ENCODE measurements at places on chromosomes 5 and 9.

- peak; percentile 47 for DNase-seq
Measured at GRCh38 chr9:128190516-128191405, 611 bp downstream of the CIZ1 start.

GRCh38 chr5:34833976-34834793 is 4.8 kb upstream of the TTC23L start:
- DNase-seq = no peak

- DNase-seq = peak; percentile 52
Measured at GRCh38 chr5:72956324-72957140, 691 bp downstream of the FCHO2 start.

DNA sequence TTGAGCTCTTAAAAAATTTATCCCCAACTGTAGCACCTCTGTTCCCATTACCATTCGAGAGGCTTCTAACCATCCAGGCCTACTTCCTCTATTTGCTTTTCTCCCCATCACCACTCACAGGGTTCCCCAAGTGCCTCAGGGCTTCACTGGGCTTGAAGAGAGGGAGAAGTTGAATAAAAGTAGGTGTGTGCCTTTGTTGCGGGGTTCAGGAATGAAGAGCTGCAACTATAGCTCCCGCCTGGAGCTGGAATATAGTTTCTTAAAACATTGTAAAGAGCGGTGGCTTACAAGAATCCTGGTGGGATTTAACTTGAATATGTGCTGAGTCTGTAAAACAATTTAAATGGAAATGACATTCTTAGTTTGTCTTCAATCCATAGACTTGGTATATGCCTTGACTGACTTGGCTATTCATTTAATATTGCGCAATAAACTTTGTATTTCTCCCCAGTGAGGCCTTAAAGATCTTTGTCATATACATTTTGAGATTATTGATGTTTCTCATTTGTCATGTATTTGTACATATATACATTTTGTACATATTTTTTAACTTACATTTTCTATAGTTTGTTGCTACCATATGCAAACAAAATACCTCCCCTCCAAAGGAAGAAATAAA is 7.2 kb downstream of the ENTREP1 start:
- DNase-seq = no peak

DNA sequence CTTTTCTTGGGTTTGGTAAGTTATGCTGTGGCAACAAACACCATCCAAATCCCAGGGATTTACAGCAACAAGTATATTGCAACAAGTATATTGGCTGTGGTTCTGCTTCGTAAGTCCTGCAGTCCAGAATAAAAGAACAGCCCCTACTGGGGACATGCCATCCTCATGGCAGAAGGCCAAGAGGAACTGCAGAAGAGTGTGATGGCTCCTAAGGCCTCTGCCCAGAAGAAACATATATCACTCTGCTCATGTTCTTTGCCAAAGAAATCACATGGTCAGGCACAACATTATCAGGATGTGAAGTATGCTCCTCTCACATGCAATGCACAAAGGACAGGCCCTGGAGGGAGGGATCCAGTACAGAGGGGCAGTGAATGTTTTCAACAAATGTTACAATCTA is 159.6 kb upstream of the TAS2R1 start:
- no peak for DNase-seq

DNA sequence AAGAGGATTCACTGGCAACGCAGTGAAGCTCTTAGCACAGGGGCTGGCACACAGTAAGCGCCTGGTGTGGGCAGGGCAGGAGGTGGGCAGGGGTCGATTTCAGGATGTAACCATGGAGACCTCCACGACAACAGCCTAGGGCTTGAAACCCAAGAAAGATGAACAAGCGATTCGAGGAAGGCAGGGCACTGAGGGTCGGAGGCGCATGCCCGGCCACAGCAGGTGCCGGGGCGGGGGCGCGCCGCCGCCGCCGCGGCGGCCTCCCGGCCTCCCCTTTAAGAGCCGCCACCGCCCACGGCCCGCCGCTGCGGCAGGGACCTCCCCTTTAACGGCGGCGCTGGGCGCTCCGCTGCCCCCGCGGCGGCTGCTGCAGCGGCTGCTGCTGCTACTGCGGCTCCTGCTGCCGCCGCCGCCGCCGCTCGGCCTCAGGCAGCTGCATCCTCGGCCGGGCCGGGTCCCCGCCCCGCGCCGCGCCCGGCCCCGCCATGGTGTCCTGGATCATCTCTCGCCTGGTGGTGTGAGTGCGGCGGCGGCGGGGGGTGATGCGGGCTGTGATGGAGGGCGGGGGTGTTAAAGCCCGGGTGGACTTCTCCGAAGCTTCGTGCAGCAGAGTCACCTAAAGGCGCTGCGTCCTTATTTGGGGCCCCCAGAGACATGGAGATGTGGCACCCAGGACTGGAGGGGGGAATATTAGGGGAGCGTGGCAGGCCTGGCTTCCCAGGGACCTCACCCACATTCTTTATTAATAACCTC is at the start of gene REEP2:
Gene REEP2 (plus strand): TSS at position 334 of the 753 bp plus-strand sequence. CDS start 152 bp downstream, at position 486.
- DNase-seq = peak; percentile 90

- DNase-seq = no peak
Measured at GRCh38 chr9:89712283-89712682, 107.5 kb downstream of the GADD45G start.

DNA sequence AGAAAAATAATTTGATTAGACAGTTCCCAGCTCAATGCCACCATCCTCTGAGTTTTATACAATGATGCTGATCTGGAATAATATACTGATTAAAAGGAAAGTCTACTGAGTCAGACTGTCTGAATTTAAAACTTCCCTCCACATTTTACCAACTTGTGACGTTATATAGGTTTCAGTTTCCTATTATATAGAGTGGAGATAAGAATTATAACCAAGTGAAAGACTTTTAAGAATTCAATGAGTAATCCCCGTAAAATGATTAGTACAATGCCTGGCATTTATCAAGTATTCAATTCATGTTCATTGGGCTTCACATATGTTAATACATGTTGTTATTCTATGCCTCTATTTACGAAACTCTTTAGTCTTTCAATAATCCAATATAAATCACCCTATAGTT is 166.0 kb downstream of the CDH9 start:
- no peak for DNase-seq

DNA sequence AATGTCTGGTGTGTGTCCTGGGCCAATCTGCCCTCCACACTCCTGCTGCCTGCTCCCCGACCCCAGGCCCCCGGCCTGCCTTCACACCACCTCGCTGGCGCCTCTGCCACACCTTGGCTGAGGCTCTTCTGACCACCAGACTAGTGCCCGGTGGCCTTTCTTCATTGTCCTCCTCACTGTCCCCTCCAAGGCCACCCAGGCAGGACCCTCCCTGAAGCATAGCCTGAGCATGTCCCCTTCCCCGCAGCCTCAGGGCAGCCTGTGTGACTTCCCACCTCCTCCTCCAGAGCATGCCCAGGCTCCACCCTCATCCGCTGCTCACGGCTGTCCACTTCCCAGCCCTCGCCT is 154.6 kb downstream of the OLFM1 start:
- no peak for DNase-seq

- no peak for DNase-seq
Measured at GRCh38 chr9:98404237-98404636, 148.8 kb upstream of the TBC1D2 start.

GRCh38 chr9:127183814-127184582 is 61.6 kb upstream of the ANGPTL2 start:
- peak; percentile 84 for DNase-seq

- no peak for DNase-seq
Measured at GRCh38 chr5:18142831-18143230, 508.6 kb downstream of the TAF11L14 start.

DNA sequence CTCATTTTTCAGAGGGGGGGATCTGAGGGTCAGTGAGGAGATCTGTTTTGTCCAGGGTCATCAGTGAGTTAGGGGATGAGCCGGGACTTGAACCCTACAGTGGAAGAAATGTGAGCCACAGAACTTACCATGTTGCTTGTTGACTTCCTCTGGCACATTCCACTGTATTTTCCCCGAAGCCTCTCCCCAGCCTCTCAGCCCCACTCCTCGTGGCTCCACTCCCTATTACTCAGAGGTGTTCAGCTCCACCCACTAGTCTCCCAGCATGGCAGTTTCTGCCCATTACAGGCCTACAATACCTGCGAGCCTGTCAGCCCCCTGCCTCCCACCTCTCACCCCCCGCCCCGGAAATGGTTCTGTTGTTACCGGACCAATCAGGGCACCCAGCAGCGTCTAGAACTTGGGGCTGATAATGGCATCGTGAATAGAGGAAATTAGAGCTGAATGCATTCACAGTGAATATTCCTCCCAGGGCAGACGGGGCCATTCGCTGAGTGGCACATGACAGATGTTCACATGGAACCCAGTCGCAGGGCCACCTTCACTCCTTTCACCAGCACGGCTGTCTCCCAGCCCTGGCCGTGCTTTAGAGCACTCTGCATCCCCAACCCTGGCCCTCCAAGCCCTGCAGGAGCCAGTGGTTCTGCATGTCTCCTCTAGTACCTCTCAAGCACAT is 81.6 kb downstream of the KCNIP1 start:
- no peak for DNase-seq

- no peak for DNase-seq
Measured at GRCh38 chr9:34139477-34140146, 13.1 kb upstream of the DCAF12 start.

DNA sequence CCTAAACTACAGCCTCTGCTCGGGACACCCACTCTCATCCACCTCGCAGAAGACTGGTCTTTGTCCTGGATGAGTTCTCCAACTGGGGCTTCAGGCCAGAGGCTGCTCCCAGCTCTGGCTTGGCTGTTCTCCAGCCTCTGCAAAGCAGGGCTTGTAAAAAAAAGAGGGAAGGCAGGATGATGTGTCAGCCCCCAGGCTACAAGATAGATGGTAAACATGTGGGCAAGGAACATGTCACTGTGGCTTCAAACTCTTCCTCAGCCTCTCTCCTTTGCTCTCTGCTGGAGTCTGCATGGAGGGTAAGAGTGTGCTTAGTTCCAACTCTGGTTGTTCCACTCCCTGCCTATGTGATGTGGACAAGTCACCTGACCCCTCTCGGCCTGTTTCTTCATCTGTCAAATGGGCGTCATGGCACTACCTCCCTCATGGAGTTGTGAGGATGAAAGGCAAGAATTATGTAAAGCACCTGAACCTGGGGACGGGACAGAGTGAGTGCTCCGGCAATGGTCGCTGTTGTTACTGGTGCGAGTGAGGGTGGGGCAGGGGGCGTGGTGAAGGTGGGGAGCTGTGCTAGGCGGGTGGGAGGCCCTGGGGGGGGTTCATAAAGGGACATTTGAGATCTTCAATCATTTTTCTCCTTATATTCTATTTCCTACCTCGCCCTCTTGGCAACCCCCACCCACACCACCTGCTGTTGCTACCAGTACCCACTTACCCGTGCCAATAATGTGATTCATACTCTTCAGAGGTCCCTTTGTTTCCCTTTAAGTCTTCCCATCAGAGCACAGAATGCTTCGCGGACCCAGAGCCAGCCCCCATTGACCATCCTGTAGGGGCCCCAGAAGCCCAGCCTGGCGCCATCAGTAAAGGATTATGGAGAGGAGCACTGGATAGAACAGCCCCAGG is 6.8 kb upstream of the ZNF79 start:
- no peak for DNase-seq

DNA sequence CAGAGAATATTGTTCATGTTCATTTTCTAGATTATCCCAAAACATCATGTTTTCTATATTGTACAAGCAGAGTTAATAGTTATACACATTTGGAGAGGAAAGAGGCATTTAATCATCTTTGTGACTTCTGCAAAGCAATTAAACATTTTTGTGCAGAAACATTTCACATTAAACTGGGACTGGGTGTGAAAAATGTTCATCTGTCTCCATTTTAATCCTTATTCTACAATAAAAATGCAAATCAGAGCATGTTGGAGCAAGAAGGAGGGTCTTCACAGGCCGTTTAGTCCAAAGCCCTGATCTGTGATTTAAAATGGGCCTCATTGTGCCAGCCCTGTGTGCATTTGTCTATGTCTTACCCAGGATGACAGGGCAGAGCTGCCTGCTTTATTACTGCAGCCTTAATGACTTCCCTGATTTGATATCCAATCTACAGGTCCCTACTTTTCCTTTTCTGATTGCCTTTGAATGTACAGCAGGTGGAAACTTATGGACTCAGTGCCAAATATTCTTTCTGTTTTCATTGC is 183.5 kb downstream of the CAVIN4 start:
- DNase-seq = no peak

DNA sequence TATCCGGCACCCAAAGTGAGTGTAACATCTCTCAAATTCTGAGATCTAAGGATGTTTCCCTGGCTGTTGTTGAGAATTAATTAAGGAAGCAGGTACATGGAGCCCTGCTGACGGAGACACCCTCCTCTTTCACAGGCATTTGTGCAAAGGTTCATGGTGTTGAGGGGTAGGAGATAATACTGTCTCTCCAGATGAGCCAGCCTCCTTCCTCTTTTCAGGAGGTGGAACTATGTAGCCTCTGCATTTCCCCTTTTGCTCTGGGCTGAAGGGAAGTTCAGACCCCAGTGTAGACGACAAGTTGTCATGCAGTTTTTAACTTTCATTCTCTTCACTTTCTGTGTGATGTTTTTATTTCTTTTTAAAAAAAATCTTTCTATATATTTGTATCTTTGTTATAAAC is 107.5 kb downstream of the GALNT10 start:
- DNase-seq = no peak

GRCh38 chr9:114936581-114936980 is 6.2 kb upstream of the TNFSF8 start:
- DNase-seq = no peak

DNA sequence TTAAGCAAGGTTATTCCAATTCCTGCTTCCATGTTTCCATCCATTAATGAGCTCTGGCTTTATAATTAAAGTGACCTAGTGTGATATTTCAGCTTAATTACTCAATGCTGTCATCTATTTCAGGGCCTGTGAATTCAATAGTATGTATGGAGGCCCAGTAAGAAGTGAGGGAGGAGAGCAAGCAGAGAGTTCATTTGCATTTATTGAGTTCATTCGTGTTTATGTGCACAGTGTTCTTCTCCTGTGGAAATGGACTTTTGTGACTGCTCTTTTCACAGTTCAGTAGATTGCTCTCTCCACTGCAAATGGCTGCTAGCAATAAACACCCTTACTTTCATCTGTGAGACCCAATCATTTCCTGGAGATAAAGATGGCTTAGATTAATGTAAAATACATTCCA is 130.9 kb downstream of the CEMIP2 start:
- DNase-seq = no peak

GRCh38 chr5:179312557-179313235 is 32.6 kb downstream of the ADAMTS2 start:
- no peak for DNase-seq

- DNase-seq = no peak
Measured at GRCh38 chr5:75048457-75048953, 3.9 kb downstream of the GCNT4 start.

- DNase-seq = no peak
Measured at GRCh38 chr5:179138568-179138925, 78.4 kb downstream of the ZNF354C start.

Measured in GM10248 (cell line).